ENCODE measurements at places on chromosomes 11 and 22.
A peak's percentile ranks its signal among the peaks of the same experiment; 100 is the strongest.

GRCh38 chr22:29146091-29146560, 59.6 kb upstream of the EMID1 start:
- DNase-seq, result no peak

DNA sequence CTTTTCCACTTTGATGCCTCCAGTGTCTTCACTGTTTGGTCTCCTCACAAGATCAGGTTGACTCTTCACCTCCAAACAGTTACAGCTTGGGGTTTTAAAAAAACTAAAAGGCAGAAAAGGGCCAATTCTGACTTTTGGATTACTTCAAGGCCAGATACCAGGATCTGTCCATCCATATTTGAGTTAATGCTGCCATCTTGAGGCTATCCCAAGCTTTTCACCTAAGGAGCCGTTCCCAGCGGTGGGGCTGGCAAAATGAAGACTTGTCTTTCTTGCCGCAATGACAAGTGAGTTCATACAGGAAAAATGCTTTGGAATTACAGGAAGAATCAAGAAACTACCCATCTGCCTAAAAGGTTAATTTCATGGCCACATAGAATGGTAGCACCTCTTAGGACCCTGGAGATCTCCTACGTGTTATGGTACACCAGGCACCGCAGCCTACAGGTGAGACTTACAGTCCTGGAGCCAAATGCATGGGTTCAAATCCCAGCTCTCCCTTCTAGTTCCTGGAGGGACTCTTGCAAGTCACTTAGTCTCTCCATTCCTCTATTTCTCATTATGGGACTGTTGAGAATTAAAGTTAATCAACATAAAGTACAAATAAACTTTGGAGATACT, 6.0 kb upstream of the OR5B21 start:
- peak; percentile 33 for DNase-seq

- no peak for DNase-seq
These were observed 19.7 kb upstream of the FIBIN start for GRCh38 chr11:26974069-26974783.

GRCh38 chr11:113574586-113574985, 99.4 kb upstream of the DRD2 start:
- DNase-seq, result no peak

DNA sequence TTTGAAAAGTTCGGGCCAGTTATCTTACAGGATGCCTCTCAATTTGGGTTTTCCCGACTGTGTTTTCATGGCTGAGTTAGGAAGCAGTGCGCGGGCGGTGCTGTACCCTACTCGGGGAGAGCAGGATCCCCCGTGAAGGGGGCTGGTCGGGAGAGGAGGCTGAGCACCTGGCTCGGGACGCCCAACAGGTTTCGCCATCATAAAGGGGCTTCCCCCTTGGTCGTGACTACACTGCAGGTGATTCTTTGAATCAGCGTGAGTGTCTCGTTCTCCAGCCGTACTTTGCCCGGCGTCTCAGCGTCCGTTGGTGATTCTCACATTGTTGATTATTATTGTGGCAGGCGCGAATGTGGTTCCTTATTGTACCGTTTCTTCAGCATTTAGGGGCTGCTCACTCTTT, 46.6 kb downstream of the ST14 start:
- no peak for DNase-seq

DNA sequence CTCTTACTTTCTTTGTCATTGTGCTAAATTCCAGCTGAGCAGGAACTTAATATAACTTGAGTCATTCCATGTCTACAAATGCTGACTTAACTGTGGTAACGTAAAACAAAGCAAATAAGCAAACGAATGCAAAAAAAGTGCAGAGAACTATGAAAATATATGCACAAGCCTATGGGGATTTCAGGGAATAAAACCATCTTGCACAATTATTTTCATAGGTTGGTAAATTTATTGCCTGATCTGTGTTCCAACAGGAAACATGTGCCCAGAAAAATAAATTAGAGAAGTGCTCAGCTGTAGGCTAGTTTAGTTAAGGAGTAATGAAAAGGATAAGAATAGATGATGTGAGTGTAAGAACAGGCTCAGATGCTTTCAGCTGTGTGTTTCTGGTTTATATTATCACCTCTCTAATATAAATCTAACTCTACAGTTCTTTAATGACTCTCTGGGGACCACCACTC, 1169.3 kb downstream of the LRRC4C start:
- no peak for DNase-seq

DNA sequence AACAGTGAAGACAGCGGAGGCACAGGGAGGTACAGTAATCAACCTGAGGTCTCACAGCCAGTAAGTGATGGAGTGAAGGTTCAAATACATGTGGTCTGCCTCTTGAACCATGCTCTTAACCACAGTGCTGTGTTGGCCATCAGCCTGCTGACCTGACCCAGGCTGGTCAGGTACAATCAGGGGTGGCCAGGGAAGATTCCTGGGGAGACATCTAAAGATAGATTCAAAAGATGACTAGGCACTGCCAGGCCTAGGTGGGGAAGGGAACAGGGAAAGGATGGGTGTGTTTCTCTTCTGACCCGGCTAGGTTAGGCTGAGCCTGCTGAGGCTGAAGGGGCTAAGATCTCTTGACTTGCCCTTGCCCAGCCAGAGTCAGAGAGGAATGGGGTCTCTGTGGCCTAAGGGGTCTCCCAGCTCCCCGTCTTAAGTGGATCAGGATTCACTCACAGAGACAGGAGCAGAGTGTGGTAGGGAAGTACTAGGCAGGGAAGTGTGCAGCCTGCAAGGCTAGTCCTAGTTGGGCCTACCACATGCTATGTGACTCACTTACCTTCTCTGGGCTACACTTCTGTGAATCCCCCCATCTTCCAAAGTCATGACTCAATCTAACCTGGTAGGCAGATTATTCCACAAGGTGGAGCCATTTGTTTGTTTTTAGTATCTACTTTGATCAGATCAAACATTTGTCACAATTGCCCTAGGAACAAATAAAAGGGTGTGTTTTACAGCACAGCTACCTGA, 10.4 kb upstream of the SREBF2 start:
- peak; percentile 38 for DNase-seq

GRCh38 chr22:44186737-44187136, 6.0 kb downstream of the PARVG start:
- DNase-seq, result no peak

- no peak for DNase-seq
These were observed 66.7 kb upstream of the LMO1 start for GRCh38 chr11:8330404-8330803.

GRCh38 chr11:104094576-104094975, 58.1 kb downstream of the DDI1 start:
- DNase-seq, result no peak

DNA sequence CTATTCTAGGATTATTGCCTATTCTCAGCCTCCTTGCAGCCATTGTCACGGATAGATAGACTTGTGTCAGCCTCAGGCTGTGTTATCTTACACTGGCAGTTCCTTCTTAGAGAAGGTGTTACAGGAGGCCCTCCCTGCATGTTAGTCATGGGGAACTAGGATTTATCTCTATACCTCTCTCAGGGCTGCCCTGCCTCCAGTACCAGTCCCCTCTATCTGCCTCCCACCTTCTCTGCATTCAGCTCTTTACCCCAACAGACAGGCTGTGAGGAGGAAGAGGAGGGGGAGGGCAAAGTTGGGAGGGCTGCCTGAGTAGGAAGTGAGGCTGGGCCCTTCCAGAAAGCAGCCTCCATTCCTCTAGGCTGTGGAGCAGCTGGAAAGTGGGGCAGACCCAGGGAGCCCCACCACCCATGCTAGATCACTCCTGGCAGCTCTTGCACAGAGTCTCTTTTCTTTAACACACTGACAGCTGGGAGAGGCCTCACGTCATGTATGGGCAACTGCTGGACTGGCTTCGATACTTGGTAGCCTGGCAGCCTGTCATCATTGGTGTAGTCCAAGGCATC, 2.9 kb upstream of the IL18BP start:
- DNase-seq, result no peak

- DNase-seq, result no peak
These were observed 7.4 kb downstream of the XRRA1 start for GRCh38 chr11:74941492-74941891.

- no peak for DNase-seq
These were observed 273.0 kb downstream of the CASP12 start for GRCh38 chr11:104625246-104625645.

- DNase-seq, result peak; percentile 27
These were observed 781 bp downstream of the SIDT2 start for GRCh38 chr11:117179048-117179999.

GRCh38 chr11:68388595-68389198, 71.9 kb upstream of the PPP6R3 start:
- no peak for DNase-seq

GRCh38 chr11:334264-334994, 13.8 kb upstream of the IFITM3 start:
- DNase-seq, result no peak

All from CD4-positive, alpha-beta T cell treated with Interferon alpha-2 for 1 hour (primary cell).